ENCODE measurements at places on chromosomes 5 and 9. TPM values are rescaled to one million over a fixed set of nuclear protein-coding genes. Genes with fewer than 3 reads are reported as not detected.

Gene FAM81B
- not detected for total RNA-seq

Gene PCDHGB3
- total RNA-seq = 3.8 TPM

Gene MARVELD2
- 20.6 TPM for total RNA-seq

Gene PCDHA1
- not detected for total RNA-seq

Gene RNF208
- total RNA-seq = 2.3 TPM

Gene PCDHGC3
- total RNA-seq = 12.9 TPM

Gene PRUNE2
- 311 TPM for total RNA-seq

Gene HRCT1
- total RNA-seq = 28.7 TPM

GRCh38 chr9:114172981-114173833 is 17.9 kb downstream of the COL27A1 start:
- DNase-seq = peak; percentile 74

DNA sequence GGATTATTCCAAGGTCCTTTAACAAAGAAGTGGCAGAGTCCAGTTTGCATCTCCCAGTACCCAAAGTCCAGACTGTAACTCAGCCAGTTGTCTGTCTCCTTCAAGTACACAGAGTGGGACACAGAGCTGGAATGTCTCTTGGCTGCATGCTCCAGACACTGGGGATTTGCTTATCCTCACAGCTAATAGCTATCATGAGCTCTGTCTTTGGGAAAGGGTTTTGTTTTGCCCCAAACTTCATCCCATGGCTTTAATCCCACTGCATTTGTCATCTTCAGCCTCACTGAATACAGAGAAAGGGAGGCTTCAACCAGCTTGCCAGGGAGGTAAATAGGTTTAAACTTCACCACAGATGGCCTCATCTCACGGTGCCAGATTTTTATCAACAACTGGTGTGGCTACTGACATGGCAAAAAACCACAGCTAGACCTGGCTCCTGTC is 412.2 kb upstream of the SLC24A2 start:
- DNase-seq = no peak

DNA sequence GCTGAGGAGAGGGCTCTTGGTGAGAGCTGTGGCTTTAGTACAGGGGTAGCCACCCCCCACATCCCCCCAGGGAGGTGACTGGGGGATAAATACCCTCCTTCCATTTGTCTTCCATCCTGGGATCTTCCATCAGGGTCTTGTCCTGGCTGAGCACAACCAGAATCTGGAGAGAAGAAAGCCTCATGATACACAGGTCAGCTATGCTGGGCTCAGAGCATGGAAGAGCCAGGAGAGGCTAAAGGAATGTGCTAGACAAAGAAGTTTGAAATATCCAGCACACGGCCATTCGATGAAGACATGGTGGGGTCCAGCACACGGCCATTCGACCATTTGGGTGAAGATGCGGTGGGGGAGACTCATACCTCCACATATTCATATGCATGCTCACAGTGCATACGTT is 30.0 kb downstream of the ROPN1L start:
- DNase-seq = no peak

GRCh38 chr5:127826011-127826410 is 122.8 kb downstream of the CCDC192 start:
- DNase-seq = no peak

DNA sequence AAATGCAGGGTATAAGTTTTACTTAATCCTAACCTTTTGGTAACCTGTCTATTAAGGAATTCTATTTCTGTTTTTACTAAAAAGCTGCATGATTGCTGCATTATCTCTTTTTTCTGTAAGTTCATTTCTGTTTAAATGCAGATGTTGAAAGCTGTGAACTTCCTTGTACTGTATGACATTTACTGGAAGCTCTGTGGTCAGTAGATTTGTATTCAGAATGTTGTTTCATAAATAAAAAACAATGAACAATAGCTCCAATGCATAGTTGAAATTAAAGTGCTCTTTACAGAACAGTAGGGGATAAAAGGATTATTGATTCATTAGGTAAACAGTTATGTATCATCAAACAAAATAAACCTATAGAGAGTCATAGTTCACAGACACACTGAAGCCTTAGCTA is 46.5 kb upstream of the FKTN start:
- no peak for DNase-seq

GRCh38 chr9:37939575-37940095 is 35.7 kb upstream of the SLC25A51 start:
- DNase-seq = no peak

DNA sequence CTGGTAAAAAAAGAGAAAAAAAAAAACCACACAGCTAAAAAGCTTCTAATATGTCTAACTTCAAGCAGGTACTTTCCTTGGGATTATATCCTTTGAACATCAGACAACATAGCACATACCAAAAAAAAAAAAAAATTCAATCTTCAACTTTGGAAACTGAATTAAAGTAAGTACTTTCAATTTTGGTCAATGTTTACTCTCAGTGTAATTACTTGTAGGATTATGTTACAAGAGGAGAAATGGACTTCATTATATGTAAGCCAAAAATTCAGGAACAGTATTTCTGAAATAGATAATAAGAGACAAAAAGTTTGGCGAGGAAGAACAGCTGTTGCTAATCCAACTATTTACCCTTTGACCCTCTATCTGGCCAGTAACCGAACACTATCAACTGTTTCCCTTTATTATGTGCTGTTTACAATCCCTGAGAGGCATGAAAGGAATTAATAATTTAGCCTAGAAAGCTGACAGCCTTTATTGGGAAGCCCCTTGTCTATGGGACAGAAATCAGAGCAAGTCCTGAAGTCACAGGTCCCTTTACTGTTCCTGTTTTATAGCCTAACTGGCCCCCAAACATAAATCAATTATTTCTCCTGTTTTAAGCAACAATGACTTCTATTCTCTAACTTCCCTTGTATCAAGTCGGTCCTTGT is 46.6 kb downstream of the NR6A1 start:
- no peak for DNase-seq

GRCh38 chr9:21060919-21061561 is 16.7 kb downstream of the IFNB1 start:
- no peak for DNase-seq

GRCh38 chr5:58378613-58379390 is 81.1 kb downstream of the PLK2 start:
- DNase-seq = no peak

DNA sequence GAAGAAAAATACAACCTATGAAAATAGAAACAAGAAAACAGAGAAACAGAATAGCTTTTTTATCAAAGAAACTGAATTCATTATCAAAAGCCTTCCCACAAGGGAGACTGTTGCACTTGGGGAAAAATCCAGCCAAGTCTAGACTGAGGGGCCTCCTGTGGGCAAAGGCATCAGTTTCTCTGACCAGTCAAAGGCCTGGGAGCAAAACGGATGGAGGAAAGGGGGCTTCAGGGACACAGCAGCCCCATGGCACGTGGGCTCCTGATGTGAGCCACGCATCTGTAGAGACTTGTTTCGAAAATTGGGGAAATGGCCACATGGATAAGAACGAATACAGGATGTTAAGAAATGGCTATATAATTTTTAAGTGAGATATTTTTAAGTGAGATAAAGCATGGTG is 21.1 kb downstream of the ZDHHC11B start:
- DNase-seq = no peak

GRCh38 chr5:109907731-109908130 is 218.0 kb downstream of the MAN2A1 start:
- DNase-seq = no peak

DNA sequence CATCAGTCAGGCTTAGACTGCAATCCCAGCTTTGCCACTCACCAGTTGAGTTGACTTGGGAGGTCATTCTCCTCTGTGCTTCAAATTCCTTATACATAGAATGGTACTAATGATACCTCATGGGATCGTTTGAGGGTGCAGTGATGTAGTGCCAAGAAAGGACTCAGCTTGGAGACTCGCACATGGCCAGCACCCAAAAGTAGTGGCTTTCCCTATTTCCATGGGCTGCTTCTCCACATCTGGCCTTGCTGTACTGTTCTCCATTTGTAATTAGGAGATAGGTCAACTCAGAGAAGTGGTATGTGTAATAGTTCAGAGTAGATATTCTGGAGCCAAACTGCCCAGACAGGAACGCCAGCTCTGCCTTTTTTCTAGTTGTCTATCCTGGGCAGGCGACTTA is 5.5 kb downstream of the CCL19 start:
- DNase-seq = no peak

GRCh38 chr5:1522601-1523479 is 920 bp downstream of the LPCAT1 start:
- peak; percentile 50 for DNase-seq

DNA sequence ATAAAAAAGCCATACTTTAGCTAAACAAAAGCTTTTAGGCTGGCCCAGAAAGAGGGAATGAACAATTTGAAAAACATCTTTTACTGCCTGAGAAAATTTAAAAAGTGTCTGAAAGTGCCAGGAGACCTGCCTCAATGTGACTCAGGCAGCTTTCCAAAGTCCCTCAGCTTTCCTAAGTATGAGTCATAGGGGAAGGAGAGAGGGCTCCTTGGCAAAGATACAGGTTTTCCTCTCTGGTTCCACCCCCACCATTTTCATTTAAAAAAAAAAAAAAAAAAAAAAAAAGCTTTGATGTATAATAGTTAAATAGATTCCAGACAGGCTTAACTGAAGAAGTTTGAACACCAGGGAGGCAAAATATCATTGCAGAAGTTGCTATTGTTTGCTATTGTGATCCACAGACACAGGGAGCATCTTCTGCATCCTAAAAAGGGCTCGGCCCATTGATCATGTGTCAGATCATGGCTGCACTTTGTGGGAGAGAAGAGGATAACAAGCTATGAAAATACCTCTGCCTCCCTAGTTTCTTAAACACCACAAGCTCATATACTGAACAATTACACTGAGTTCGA is 71.5 kb downstream of the MRPS27 start:
- DNase-seq = no peak

Data from stomach (tissue), 19 donors.